EL (cell line): ENCODE measurements at places on chromosomes 2 and 18.

- peak; percentile 55 for DNase-seq
Measured at GRCh38 chr18:57780318-57780705, 22.8 kb downstream of the ATP8B1 start.

- no peak for DNase-seq
Measured at GRCh38 chr2:234958746-234959395, 7.1 kb downstream of the SH3BP4 start.

GRCh38 chr2:134399096-134399495 lies 145.2 kb downstream of the MGAT5 start:
- DNase-seq = no peak

GRCh38 chr2:86793752-86794151 lies 3.0 kb upstream of the CD8A start:
- no peak for DNase-seq

- peak; percentile 95 for DNase-seq
Measured at GRCh38 chr2:222919841-222920526, 59.1 kb downstream of the ACSL3 start.

GRCh38 chr2:152075461-152076050 lies 23.3 kb downstream of the CACNB4 start:
- no peak for DNase-seq

GRCh38 chr2:61456070-61456745 lies 14.7 kb downstream of the USP34 start:
- DNase-seq = no peak

DNA sequence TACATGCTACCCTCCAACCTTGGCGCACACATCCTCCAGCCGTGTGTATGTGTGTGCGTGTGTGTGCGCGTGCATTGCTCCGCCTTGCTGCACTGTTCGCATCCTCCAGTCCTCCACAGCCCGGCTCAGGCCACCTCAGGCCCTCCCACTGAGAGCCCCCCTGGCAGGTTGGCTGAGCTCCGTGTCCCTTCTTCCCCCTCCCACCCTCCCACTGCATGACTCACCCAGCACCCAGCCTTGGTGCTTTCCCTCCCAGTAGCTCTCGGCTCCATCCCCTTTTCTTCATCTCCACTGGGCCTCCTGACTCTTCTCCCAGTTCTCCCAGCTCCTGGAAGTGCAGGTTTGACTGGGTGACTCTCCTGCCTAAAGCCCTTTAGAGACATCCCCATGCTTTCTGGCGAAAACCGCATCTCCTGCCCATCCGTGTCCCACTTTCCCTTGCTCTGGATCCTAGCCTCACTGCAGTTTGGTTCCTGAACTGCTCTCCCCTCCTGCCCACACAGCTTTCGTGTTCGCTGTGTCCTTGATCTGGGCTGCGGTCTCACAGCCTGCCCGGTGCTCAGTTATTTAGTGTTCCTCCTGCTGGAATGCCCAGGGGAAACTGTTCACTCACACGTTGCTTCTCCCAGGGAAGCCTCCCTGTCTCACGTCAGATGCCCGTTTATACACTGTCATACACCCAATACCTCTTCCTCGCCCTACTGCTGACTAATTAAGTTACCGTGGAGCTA lies 4.9 kb downstream of the TMEM177 start:
- DNase-seq = peak; percentile 22

GRCh38 chr2:101341421-101341820 lies 32.9 kb upstream of the RNF149 start:
- no peak for DNase-seq

GRCh38 chr2:23677836-23678235 lies 249.1 kb downstream of the ATAD2B start:
- DNase-seq = no peak

GRCh38 chr2:11805024-11805423 lies 58.6 kb downstream of the LPIN1 start:
- no peak for DNase-seq

- no peak for DNase-seq
Measured at GRCh38 chr18:58842978-58843687, 21.5 kb upstream of the ZNF532 start.

GRCh38 chr2:205656461-205656860 lies 25.8 kb upstream of the NRP2 start:
- DNase-seq = no peak

DNA sequence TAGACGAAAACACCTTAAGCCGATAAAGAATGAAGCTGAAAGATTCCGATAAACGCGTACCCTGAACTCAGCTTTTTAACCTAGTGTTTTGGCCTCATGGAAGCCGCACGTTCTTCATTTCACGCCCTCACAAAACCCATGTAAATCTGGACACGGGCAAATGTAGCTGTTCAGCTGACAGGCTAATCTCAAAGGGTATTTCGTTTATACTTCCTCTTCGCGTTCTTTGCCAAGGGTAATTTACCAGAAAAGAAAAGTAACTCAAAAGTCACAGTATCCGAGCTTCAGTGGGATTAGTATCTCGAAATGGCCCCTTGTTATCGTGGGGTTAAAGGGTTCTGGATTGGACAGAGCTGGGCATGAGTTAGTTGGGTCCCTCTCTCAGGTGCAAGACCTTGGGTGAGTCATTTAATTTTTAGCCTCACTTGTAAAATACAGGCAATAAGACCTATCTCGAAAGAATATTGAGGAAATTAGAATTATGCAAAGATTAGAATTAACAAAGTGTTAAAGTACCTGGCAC lies 22.0 kb upstream of the STPG4 start:
- no peak for DNase-seq

DNA sequence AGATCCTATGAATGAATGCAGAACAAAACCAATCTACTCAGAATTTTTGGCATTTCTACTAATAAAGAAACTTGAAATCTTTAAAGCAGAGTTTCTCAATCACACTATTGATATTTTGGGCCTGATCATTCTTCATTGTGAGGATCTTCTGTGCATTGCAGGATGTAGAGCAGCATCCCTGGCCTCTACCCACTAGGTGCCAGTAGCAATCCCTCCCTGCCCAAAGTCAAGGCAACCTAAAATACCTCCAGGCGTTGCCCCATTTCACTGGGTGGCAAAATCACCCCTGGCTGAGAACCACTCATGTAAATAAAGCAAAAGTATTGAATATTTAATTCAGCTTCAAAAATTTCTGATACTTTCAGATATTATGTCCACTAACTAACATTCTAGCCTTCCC lies 213.0 kb downstream of the SP3 start:
- DNase-seq = peak; percentile 16

GRCh38 chr2:68282811-68283418 lies 30.6 kb upstream of the PPP3R1 start:
- peak; percentile 33 for DNase-seq

- DNase-seq = no peak
Measured at GRCh38 chr18:39863916-39864315, 2091.1 kb upstream of the PIK3C3 start.

GRCh38 chr2:85662899-85663593 lies 5.0 kb downstream of the SFTPB start:
- DNase-seq = peak; percentile 96

- DNase-seq = peak; percentile 52
Measured at GRCh38 chr2:218658671-218659257, 659 bp downstream of the ZNF142 start.

DNA sequence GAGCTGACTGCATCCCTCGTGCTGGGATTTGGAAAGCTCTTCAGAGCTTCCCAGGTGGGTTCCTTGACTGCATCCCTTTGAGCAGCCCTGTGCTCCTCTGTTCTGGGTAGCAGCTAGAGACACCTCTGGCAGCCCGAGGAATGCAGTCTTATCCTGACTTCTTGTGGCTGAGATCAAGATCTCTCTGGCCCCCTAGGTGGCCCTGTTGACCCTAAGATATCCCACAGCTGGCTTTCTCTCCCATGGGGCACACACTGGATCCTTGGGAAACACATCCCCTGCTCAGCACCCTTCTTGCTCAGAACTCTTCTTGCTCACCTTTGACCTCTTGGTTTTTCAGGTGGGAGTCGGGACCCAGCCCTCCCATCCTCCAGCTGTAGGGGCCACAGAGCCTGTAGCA lies 237.2 kb downstream of the TSN start:
- DNase-seq = no peak

GRCh38 chr2:179555691-179556283 lies 291.2 kb upstream of the SESTD1 start:
- DNase-seq = no peak

- DNase-seq = peak; percentile 61
Measured at GRCh38 chr18:61893309-61893970, 633 bp upstream of the RNF152 start.

DNA sequence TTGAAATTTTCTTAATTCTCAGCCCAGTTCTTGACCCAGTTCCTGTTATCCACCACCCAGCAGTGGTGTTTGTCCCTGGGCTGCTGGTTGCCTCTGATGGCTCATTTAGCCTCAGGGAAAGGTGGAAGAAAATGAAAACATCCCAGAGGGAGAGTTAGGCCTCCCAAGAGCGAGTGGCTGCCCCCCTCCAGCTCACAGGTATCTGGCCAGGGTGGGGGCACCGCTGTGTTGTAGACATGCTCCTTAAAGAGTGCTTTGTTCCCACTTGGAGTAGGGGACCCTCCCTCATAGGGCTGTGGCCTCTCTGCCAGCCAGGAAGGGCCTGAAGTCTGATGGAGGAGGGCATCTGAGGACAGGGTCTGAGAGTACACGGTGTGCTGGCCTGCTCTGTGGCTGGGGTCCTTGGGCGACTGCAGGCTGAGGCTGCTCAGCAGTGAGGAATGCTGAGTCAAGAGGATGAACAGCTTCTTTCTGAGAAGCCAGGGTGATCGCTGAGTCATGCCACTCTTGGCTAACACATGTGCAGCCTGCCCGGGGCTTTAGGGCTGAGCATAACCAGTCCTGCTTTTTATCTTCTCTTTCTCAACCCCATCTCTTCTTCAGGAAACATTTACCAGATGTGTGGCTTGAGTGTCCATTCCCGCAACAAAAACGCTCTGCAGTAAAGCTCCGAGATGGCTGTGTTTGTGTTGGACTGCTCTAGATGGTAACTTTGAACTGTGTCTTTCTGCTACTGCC lies 72.3 kb downstream of the IL1R2 start:
- DNase-seq = peak; percentile 97
